Substantia nigra (tissue), 51 donors: ENCODE measurements at places on chromosomes 7 and 10.

DNA sequence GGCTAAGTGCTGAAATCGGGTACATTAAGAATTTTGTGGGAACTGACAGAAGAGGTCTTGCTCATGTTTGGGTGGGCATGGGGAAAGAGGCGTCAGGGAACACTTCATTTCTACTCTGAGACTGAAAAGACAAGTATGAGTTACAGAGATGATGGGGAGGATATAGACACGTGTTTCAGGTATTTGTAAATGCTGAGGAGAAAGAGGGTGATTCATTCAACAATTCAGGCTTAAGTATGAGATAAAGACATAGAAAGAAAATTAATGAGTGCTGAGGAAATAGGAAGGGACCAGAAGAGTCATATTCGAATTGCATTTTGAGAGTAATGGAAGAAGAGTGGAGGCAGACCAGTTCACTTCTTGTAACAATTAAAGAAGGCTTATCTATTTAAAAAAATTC, 143.6 kb downstream of the HBP1 start:
- DNase-seq, result no peak

DNA sequence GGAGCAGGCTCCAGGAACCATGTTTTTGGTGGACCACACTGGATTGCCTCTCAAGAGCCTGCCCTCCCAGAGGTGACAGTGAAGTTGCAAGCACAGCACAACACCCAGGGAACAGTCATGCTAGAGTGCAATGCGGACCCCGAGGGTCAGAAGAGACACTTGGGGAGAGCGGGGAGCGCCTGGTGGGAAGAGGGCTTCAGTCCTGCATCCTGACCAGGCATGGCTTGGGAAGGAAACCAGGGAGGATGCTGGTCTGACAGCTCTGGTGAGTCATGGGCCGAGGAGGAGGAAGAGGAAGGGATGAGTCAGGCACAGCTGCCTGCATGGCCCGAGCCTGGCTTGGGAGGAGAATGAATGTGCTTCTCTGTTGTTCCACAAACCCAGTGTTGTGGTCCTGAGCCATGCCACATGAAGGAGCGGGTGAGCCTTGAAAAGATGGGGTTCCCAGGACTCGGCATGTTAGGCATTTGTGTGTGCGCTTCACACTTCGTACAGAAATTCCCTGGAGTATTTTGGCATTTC, 29.5 kb upstream of the ANKRD2 start:
- DNase-seq, result peak; percentile 80

DNA sequence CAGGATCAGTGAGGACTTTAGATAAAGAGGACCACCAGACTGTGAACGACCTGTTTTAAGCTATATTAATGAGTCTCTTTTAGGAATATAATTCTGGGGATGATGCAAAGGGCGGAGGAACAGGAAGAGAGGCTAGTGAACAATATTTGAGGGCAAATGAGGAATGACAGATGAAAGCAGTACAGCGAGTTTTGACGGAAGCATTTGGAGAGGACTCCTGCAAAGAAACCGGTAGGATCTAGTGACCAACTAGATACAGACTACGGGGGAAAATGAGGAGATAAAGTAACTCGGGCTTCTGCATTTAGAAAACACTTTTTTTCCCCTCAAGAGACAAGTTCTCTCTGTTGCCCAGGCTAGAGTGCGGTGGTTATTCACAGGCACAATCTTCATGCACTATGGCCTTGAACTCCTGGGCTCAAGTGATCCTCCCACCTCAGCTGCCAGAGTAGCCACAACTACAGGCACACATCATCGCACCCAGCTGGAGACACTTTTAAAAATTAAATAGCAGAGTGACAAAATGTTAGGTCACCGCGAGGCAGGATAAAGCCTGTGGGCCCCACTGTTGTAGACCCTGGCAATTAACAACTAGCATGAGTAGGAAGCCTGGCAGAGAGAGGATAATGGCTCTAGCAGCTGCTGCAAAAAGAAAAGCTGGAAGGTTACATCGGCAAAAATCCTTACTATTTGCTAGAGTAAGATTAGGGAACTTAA, 143.2 kb downstream of the SRPK2 start:
- no peak for DNase-seq

DNA sequence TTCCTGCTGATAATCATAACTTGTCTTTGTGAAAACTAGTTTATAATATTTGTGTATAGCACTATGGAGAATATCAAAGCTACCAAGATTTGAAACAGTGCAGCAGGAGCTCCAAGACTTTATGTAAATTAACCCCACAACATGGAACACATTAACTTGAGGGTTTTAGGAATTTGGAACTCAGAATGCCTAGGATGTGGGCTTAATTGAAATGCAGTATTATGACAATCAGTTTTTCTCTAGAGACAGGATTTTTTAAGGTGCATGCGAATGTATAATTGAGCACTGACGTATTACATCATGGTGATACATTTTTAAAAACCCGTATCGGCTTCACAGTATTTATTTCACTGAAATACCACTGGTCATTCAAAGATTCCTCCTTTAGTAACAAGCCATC, 313.1 kb upstream of the DGKB start:
- DNase-seq, result no peak

DNA sequence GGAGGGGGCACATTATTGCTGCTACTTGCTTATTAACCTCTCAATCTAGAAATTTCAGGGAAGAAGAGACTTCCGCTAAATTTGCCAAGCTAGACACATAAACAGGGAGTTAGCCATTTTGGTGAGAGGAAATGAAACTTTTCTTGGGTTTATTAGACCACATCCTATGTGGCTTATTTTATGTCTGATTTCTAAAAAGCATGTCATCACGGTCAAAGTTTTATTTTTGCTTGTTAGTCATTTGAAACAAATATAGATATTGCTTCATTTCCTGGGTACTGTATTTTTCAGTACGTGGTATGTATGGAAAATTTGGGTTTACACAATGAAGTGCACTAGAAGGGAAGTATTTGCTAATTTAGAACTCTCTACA, 144.1 kb downstream of the TCF7L2 start:
- no peak for DNase-seq

DNA sequence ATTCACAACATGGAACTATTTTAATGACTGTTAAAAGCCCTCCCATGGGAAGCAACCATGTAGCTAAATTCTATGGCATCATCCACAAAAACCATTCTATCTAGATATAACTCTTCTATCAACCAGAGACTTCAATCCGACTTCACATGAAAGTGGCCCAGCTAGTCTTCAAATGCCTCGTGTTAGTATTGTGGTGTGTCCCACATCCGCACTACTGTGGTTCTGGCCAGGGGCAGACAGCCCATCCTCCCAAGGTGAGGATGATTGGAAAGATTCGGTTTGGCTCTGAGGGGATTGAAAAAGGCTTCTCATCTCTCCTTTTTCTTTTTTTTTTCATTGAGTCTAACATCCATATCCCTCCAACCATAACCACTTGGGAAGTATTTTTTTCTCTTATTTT, 253.0 kb upstream of the KLF6 start:
- DNase-seq, result no peak

DNA sequence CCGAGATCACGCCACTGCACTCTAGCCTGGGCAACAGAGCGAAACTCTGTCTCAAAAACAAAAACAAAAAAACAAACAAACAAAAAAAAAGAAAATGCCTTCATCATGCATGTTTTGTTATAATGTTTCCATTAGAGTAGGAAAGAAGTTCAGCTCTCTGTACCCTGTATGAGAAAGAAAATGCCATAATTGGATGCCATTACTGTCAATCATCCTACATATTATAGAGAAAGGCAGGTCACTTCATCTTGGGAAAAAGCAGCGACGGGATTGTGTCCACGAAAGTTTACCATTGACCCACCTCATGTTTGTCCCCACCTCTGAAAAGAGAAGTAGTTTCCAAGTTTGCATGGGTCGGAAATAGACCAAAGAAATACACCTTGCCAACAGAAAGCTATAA, 33.8 kb downstream of the SEC61G start:
- no peak for DNase-seq

DNA sequence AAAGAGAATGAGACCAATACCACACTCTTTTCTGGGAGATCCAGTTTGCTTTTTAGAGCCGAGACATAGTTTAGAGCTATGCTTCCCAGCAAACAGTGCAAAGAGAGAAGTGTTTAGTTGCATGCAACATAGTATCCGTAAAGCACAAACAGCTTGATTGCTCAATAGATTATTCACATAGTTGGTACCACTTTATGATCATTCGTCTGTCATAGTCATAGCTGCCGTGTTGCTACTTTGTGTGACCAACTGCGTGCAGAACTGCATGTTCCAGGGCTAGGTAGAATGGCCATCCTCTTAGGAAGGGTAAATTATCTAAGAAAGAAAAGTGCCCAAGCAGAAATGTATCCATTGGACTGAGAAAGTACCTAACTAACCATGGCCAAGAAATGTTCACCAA, 203.5 kb upstream of the DKK1 start:
- DNase-seq, result no peak

- no peak for DNase-seq
Measured at GRCh38 chr10:13502380-13502779, 26.4 kb downstream of the BEND7 start.

DNA sequence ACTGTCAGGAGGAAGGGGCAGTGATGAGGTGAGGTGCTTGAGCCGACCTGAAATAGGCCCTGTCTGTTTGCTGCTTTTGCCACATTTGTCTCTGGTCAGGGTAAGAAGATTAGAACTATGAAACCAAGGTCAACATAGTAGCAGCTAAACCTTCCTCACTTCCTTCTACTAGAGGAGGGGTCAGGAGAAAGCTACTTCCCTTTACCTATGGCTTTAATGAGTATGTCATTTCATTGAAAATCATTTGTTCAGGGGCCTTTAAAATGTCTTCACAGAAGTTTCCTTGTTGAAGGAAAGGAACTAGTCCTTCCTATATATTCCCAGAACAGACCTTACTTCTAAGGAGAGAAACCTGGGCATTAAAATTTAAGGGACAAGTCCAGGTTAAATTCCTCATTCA, 19.0 kb downstream of the HYAL4 start:
- no peak for DNase-seq

DNA sequence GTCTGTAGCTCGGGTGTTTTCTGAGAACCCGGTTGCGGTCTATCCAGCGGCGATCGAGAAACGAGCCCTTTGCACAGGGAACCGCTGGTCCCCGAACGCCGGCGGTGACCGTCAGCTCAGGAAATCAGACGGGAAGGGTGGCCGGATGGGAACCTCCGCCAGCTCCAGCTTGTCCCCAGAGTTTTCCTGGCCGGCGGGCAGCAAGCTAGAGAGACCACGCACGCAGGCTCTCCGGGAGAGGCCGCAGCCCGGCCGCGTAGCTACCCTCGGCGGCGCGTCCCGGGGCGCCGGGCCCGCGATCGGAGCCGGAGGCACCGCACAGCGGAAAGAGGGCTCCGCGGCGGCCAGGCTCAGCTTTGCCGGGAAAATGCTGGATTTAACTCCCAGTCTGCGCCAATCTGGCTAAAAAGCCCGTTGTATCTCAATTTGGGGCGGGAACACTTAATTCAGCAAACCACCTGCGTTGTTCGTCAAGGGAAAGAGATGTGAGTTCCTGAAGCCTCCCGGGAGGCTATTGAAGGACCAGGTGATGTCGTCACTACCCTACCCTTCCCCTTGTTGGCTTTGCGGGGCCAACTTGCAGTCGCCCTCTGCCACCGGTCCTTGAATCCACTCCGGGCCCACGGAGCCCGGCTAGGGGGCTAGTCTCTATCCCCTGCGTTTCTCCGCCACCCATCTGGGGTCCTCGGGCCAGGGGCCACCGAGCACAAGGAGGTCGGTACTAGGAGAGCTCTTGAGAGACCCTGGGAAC, 859 bp upstream of the CH25H start:
- peak; percentile 16 for DNase-seq

DNA sequence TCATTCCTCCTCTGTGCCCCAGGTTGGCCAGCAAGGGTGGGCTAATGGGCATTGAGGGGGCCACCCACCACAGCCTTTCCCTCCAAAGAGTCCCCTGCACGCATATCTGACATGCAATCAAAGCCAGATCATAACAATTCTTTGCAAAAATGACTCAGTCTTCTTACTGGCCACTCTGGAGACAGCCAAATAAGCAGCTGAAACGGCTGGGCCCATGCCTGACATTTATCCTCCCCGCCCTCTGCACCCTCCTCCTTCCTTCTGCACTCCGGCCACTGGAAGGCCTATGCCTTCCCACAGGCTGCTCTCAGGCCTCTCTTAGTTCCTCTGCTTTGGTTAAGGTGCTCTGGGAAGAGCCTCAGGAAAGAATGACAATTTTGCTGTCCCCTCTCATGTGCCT, 29.2 kb upstream of the NPFFR1 start:
- DNase-seq, result no peak

GRCh38 chr10:97748116-97748515, 11.2 kb downstream of the ZFYVE27 start:
- no peak for DNase-seq

DNA sequence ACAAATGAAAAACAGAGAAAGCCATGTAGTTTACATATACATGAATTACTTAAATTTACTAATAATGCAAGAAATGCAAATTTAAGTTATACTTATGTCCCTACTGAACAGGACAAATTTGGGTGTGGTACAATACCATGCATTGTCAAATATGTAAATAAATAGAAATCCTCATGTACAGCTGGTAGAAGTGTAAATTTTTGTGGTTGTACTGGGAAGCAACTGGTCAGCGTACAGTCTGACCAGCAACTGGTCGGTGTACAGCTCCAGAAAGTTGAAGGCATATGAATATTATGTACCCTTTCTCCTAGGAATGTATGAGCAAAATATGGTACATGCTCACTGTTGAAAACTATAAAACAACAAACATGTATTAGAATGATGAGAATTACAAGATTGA, 93.9 kb upstream of the TMEM106B start:
- no peak for DNase-seq

DNA sequence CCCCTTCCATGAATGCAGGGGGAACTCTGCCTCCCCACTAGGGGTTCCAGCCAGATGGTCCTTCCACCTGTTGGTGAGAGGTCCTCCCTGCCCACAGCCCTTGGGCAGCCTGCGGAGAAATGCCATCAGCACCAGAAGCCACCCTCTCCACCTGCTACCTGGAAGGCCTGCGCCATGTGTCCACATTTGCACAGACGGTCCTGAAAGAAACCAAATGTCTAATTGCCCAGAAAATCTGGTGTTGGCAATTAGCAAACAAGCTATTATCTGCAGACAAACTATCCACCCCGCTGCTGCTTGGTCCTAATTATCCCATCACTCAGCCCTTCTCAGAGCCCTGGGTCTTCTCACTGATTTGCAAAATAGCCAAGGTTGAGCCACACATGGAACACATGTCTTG, 32.3 kb downstream of the HSPA12A start:
- no peak for DNase-seq

- peak; percentile 53 for DNase-seq
Measured at GRCh38 chr10:72334196-72334824, 20.4 kb downstream of the DNAJB12 start.

DNA sequence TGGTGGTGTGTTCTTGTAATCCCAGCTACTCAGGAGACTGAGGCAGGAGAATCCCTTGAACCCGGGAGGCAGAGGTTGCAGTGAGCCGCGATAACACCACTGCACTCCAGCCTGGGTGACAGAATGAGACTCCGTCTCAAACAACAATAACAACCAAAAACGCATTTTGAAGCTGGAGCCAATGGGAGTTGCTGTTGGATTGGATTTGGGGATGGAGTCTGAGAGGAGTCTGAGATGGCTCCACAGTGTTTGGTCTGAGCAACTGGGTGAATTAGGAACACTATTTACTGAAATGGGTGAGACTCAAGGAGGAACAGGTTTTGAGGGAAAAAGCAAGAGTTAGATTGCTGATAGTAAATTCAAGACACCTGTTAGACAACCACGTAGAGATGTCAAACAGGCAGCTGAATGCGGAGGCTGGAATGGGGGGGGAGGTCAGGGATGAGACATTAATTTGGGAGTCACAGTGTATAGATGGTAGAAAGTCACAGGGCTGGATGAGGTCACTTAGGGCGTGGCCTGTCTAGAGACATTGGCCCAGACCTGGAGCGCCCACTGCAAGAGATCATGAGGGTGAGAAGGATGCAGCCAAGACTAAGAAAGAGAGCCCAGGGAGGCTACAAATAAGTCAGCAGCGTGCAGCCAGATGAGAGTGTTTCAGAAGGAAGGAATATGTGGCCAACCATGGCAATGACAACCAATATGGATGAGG, 56.4 kb downstream of the CYCS start:
- DNase-seq, result no peak
